ENCODE measurements at places on chromosomes 2 and 18.

GRCh38 chr2:226045080-226045479 is 645.6 kb downstream of the NYAP2 start:
- DNase-seq, result no peak

- DNase-seq, result no peak
Observed at GRCh38 chr2:185245216-185245615, 493.4 kb upstream of the FSIP2 start.

DNA sequence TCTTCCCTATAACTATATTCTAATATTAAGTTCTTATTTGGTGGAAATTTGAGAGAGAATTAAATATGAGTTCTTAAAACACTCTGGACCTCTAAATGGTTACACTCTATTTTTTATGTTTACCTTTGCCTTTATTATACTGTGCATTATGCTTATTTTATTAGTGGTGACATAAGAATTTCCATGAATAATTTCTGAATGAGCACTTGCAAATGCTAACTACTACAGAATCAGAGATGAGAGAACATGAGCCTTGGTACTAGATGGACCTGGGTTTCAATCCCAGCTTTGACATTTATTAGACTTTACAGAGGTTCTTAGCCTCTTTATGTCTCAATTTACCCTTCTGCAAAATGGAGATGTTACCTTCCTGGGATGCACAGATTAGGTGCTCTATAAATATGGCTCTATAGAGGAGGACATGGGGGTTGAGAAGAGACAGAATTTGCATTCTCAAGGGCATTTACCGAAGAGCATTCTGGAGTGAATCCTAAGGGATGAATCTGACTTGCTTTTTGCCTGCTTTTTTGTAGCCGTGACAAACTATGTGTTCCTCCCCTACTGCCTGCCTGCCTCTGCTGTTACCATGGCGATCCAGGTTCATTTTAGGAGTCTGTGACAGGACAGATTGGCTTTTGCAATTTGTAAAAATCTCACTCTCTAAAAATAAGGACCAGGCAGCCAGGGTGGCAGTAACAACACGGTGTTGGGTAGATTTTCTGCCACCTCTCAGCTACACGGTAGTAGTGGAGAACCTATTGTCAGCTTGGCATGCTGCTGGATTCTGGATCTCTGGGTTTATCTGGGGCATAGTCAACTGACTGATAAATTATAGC is 20.7 kb upstream of the CNRIP1 start:
- DNase-seq, result no peak

- DNase-seq, result no peak
Observed at GRCh38 chr2:178066890-178067669, 5.5 kb downstream of the PDE11A start.

- DNase-seq, result no peak
Observed at GRCh38 chr2:69080071-69080470, 67.1 kb downstream of the ANTXR1 start.

DNA sequence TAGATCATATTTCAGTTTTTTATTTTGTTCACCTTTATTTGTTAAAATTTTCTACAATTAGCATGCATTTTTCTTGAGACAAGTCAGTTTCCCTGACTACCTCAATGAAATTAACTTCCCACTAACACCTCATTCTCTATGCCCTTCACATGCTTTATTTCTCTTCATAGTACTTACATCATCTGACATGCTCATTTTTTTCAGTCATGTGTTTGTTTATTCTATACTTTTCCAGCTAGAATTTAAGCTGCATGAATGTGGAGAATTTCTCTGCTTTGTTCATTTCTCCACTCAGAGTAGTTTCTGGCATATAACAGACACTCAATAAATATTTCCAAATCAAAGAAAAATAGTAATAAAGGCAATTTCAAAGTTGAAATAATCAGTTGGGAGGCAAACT is 78.9 kb upstream of the SCN7A start:
- no peak for DNase-seq

DNA sequence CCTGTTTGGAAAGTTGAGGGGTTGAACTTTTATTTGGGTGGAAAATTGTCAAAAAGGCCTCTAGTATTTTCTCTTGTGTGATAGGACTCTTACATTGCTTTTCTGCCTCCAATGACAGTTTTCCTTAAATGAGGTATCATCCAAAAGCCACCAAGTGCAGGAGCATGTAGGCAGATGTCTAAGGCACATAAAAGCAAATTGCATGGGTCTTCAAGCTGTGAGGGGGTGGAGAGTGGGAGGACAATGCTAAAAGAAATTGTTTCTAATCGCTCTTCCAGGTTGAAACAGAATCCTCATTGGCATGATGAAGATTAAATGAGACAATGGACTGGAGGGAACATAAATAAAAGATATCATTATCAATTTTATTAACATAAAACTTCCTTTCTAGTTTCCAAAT is 6.8 kb downstream of the TACR1 start:
- no peak for DNase-seq

DNA sequence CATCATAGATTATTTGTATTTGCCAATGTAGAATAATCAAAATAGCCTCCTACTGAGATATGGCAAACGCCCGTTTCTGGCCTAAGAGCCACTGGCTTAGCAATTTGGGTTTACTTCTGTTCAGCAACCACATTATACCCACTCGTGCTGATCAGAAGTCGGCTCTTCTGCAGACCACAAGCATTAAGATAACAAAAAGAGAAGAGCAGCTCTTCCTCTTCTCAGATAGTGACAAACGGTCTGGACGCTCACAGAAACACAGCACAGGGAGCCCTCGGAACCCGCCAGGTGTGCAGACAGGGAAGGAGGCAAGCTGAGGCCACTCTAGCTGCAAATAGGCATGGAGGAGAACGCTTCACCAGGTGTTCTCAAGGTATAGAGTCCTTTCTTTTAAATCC is 164.0 kb downstream of the HDAC4 start:
- no peak for DNase-seq

GRCh38 chr2:148888003-148888501 is 13.0 kb downstream of the KIF5C start:
- DNase-seq, result no peak

DNA sequence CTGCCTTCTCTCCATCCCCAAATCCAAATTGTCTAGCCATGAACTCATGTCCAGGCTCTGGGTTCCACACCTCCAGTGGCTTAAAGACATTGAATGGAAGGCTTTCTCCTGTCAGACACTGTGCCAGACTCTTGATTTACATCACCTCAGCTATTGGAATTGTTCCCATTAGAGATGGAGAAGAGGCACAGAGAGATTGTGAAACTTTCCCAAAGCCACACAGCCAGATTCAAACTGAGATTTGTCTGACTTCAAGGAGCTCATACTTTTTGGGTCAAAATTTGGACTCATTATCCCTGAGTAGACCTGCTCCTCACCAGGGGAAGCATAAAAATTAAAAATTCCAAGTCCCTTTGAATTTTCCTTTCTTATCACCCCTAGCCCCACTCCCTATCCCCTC is 18.9 kb upstream of the MYO3B start:
- DNase-seq, result no peak

DNA sequence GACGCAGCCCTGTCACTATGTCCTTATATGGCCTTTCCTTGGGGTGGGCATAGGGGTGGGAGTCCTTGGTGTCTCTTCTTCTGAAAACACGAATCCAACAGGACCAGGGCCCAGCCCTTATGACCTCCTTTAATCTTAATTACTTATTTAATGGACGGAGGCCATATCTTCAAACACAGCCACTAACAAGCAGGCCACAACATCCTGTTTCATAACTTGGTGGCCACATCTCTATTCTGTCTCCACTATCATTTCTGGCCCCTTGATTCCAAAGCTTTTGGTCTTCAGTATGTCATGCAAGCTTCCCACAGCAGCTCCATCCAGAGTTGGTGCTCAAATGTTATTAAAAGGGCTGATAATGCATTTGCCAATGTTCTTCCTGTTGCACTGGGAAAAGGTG is 287.3 kb upstream of the SMIM21 start:
- no peak for DNase-seq

GRCh38 chr2:192700934-192701333 is 506.2 kb upstream of the TMEFF2 start:
- DNase-seq, result no peak

- no peak for DNase-seq
Observed at GRCh38 chr2:127661072-127661649, 14.2 kb downstream of the LIMS2 start.

DNA sequence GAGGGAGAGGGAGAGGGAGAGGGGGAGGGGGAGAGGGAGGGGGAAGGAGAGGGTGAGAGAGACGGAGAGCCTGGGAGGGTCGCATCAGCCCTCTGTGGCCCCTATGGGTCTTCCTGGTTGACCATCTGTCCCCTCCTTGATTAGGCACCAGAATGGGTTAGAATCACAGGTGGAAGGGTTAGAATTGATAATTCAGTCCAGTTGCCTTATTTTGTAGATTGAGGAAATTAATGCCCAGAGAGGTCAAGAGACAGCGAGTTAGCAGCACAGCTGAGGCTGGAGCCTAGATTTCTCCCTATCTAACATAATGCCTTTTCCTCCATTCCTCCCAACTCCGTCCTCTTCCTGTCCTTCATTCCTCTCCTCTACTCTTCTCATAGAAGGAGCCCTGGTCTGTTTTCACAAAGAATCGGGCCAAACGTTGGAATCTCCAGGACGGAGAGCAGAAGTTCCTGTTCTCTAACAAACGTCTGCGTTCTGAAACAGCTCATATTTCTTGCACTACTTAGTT is 338 bp upstream of the THUMPD2 start:
- DNase-seq, result no peak

DNA sequence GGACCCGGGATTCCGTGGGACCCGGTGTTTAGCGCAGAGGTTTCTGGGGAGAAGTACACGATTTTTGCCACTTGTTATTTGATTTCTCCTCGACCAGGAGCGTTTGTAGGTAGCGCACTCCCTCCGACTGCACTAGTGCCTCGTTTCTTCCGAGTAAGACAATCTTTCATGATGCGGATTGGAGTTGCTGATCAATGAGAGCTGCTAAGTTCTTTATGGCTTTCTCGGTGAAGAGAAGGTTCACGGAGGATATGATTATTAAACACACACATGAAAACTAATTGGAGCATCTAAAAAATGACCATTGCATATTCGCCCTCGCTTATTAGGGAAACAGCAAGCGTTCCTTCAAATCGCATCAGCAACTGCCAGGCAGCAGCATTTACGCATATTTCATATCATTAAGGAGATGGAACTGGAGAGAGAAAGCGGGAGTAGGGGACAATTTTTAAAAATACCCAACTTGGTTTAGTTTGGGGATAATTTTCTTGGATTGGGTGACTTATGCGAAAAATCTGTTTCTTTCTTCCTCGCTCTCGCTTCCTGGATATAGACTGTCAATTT is 616 bp downstream of the EML6 start:
- DNase-seq, result peak; percentile 39

DNA sequence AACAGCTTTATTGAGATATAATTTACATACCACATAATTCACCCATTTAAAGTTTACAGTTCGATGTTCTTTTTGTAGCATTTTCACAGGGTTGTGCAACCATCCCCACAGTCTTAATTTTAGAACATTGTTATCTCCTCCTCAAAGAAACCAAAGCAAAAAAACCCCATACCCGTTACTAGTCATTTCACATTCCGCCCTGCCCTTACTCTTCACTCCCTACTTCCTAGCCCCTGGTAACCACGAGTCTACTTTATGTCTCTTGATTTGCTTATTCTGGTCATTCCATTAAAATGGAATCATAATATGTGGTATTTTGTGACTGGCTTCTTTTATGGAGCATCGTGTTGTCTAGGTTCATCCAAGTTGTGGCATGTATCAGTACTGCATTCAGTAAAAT is 137.7 kb downstream of the TANC1 start:
- no peak for DNase-seq

DNA sequence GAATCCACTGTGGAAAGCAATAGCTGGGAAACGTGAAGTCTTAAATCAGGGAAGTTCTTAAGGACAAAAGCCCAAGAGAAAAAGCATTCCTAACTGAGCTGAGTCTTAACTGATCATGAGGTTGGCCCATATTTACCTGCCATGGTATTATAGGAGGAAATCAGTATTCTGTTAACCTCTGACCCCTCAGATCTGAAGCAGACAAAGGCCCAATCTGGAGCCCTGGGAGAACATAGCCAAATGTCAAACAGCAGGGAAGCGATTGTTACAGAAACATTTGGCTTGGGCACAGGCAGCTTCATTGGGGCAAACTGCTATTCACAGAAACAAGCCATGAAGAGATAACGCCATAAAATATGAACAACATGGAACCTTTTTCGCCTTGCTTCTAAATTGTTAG is 18.8 kb downstream of the EPHA4 start:
- peak; percentile 97 for DNase-seq

DNA sequence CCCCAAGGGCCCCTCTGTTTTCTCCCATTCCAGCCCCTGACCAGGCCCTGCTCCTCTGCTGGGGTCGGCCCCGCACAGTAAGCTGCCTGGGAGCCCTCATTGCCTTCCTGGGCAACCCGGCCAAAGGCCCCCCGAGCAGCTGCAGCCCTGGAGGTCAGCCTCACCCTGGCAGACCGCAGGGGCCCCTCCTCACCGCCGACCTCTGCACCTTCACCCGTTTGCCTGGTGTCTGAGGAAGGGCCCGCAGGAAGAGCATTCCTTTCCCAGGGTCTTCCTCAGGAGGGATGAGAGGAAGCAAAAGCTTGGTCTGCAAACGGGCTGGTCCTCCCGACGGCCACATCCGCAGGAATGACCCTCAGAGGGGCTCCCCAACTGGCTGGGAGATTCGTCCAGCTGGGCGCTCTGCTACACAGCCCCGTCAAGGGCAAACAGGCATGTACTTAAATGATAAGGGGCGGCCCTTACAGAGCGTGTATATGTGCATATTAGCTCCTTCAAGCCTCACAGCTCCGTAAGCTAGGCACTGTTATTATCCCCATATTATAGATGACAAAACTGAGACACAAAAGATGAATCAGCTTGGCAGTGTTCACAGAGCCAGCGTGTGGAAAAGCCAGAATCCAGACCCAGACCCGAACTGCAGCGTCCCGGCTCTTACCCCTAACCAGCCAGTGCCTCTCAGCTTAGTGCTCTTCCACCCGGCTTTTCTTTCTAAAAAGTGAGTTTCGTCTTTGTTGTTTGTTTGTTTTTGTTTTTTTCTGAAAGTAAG is 52.8 kb downstream of the SLC4A1AP start:
- DNase-seq, result no peak

GRCh38 chr2:121561617-121562268 is 31.1 kb downstream of the RNU4ATAC start:
- DNase-seq, result no peak

DNA sequence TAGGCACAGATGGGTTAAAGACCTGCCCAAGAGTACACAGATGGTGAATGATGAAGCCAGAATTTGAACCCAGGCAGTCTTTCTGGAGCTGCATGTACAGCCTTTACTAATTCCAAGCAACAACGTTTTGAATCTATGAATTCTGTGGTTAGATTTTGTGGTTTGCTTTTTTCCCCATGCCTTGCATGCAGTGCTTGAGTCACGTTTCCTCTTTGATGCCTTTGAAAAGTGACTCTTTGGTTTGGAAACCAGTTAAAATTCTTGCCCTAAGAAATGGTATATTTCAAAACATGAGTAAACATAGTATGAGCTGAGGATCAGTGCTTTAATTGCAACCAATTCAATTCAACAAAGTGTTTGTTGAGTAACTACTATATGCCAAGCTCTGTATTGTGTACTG is 48.2 kb upstream of the PPM1B start:
- DNase-seq, result no peak

DNA sequence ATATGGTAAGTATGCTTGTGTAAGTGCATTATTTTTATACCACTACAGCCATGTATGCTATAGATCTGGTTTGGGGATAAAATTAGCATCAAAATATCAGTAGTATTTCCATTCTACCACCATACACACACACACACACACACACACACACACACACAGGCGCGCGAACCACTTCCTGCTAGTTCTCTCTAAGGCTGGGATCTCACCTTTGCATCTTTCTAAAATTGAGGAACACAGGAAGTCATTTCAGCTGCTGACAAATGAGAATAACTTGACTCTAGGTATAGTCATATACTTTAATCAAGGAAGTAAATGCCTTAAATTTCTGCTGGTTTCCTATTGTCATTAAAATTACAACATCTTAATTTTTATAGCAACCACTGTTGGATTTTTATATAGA is 72.5 kb downstream of the RBM43 start:
- no peak for DNase-seq
